Activated T-helper 2 cell treated with anti-CD3 and anti-CD28 coated beads, Interferon-gamma antibody, Interleukin-2, Interleukin-4, amounts not matched to agents 10 μg/mL and 5 μg/mL and 100 μg/mL, durations not matched to agents 14 hours and 24 hours and 36 hours (primary cell): ENCODE measurements at places on chromosomes 3 and 15. TPM values are rescaled to one million over a fixed set of nuclear protein-coding genes. Genes with fewer than 3 reads are reported as not detected.

The GPR87 gene
- 1.1 and 1.2 TPM in 2 replicates for total RNA-seq

The CHRNA5 gene
- 6.5 and 7.7 TPM in 2 replicates for total RNA-seq

The FAM98B gene
- 53.9 and 56.5 TPM in 2 replicates for total RNA-seq

The ARHGAP11A gene
- 103 and 110 TPM in 2 replicates for total RNA-seq

The MYO5C gene
- 0.32 and 0.64 TPM in 2 replicates for total RNA-seq

The A4GNT gene
- total RNA-seq: not detected in 2 replicates

The C3orf70 gene
- 0.05 and 0.07 TPM in 2 replicates for total RNA-seq

The GPR171 gene
- 232 TPM in 2 replicates for total RNA-seq

The RTP4 gene
- total RNA-seq: 3.4 and 3.9 TPM in 2 replicates

The GPR62 gene
- not detected in 2 replicates for total RNA-seq

The GASK1A gene
- not detected in 2 replicates for total RNA-seq

The GOLGA8J gene
- total RNA-seq: not detected in 2 replicates

The ARHGEF26 gene
- total RNA-seq: 0.18 and 0.28 TPM in 2 replicates

The RAD51 gene
- 51.4 and 53.8 TPM in 2 replicates for total RNA-seq

The CADPS gene
- total RNA-seq: not detected in 2 replicates

The MUC13 gene
- total RNA-seq: not detected in 2 replicates

The DUOXA1 gene
- 0.21 TPM in 1 of 2 replicates, not detected in the other for total RNA-seq

The GOLGA6L1 gene
- total RNA-seq: not detected in 2 replicates

The TGM5 gene
- 0.09 and 0.21 TPM in 2 replicates for total RNA-seq

The DNASE1L3 gene
- not detected in 2 replicates for total RNA-seq

The KCNMB3 gene
- 0.28 and 0.52 TPM in 2 replicates for total RNA-seq

The LRRN1 gene
- total RNA-seq: not detected in 2 replicates

The REC114 gene
- total RNA-seq: not detected in 2 replicates

The SEC62 gene
- total RNA-seq: 74.2 and 78.4 TPM in 2 replicates

The DOCK3 gene
- 1.1 and 1.4 TPM in 2 replicates for total RNA-seq

The GOLGA8S gene
- total RNA-seq: 0.16 and 0.39 TPM in 2 replicates

The TTBK2 gene
- total RNA-seq: 13.0 and 13.1 TPM in 2 replicates

The TRAT1 gene
- total RNA-seq: 17.0 and 17.7 TPM in 2 replicates

The CNTN3 gene
- total RNA-seq: not detected in 2 replicates

The CCDC54 gene
- total RNA-seq: not detected in 2 replicates

The GPR149 gene
- total RNA-seq: not detected in 2 replicates

The TTC21A gene
- total RNA-seq: 0.55 TPM in 2 replicates

The LPCAT4 gene
- 70.9 and 76.1 TPM in 2 replicates for total RNA-seq

The ZNF710 gene
- 31.4 and 34.2 TPM in 2 replicates for total RNA-seq

The LMAN1L gene
- total RNA-seq: 0.32 TPM in 1 of 2 replicates, not detected in the other

The INKA1 gene
- total RNA-seq: 1.2 and 2.3 TPM in 2 replicates

The LRRC28 gene
- 14.6 and 15.6 TPM in 2 replicates for total RNA-seq

The RASGRP1 gene
- total RNA-seq: 108 and 113 TPM in 2 replicates

The IQCH gene
- 0.68 and 1.7 TPM in 2 replicates for total RNA-seq
